ENCODE measurements at places on chromosomes 1 and 21.
A peak's percentile ranks its signal among the peaks of the same experiment; 100 is the strongest.

DNA sequence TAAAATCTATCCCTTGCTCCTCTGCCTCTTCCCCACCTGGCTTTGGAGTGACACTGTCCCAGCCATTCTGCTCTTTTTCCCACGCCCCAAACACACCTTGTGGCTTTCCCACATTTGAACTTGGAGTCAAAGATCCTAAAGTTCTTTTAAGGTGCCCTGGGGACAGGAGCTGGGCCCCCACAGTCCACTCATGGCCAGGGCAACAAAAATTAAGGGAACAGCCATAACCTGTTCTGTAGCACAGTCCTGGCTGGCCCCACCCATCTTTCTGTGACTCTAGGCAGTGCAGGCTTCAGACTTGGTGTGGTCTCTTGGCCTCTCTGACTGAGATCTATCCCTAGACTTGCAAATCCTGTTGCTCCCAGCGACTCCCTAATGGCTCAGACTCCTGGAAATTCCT lies 143.0 kb upstream of the MAGI3 start:
- no peak for DNase-seq

GRCh38 chr21:25997788-25998611 lies 172.6 kb downstream of the APP start:
- no peak for DNase-seq

GRCh38 chr1:108750476-108751181 lies 4.2 kb downstream of the STXBP3 start:
- DNase-seq, result no peak

DNA sequence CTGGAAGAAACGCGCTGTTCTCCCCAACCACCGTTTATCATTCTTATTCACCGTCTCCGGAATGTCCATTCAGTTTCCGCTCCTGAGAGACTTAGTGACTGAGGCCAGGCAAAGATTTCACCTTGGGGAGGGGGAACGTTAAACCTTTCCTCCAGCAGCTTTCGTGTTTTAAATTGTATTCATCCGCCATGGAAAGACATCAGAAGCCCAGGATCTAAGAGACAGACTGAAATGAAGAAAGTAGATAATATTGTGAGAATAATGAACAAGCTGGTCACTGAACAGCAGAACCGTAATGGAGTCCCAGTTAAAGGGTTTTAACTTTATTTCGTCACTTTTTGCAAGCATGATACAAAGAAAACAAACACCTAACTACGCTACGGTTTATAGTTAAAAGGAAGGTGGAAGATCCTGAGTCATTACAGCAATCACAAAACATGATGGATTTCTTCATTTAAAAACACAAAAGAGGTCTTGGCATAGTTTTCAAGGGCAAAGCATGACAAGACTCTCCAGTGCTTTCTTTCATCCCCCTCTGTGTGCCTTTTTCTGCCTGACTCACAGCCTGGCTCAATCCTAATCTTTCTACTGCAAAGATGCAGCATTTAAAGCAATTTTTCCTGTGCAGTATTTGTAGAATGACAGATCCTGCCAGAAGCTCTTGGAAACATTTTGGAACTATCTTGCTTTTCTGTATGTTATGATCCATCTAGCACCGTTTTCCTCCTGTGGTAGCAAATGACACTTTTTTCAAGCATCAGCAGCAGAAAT lies 722 bp upstream of the SLC19A2 start:
- no peak for DNase-seq

DNA sequence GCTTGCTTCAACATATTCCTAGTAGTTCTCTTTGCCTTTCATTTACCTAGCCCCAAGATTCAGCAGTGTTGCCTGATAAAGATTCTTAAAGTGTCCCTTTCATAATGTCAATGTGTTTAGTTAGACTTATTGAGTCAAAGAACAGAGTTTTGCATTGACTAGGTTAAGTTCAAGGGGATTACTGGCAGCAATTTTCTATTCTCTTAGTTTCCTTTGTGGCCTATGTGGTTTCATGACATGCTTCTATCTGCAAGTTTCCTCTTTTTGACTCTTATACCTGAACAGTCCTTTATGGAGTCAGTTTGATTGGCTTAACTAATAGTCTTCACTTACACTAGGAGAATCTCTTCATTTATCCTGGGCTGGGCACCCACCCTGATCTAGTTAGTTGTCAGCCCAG lies 151.3 kb downstream of the ADGRL4 start:
- no peak for DNase-seq

DNA sequence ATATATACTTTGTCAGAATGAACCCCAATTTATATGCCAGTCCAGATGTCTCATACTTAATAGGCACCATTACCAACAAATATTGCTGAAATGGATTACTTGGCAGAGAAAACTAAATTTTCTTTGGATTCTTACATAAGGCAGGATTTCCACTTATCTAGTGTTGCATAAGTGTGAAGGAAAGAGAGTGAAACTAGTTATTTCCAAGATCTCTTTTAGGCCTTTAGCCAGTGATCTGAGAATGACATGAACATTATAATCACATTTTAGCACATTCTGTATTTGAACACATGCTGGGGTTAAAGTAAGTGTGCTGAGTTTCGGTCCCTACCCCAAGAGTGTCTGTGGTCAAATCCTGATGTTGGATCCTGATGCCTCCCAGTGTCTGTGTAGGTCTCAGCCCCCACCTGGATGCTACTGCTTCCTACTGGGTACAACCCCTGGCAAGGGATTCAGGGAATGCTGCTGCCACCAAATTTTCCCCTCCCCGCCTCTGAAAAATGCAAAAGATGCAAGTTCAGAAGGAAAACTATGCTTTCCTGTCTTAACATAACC lies 11.2 kb downstream of the DDAH1 start:
- no peak for DNase-seq

DNA sequence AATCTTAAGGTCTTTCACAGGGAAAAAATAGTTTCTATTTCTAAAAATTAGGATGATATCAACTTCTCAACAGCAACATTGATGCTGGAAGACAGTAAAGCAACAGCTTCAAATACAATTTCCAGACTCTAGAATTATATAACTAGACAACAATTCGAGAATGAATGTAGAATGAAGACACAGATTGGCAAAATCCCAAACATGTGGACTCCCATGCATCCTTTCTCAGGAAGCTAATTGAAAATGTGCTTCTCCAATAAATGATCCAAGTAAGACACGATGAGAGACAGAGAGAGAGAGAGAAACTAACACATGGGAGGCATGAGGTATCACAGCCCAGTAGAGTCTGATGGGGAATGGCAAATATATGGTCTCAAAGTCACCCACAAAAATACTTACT lies 21.5 kb upstream of the SIM2 start:
- no peak for DNase-seq

GRCh38 chr1:233368789-233369130 lies 41.2 kb downstream of the MAP3K21 start:
- no peak for DNase-seq

DNA sequence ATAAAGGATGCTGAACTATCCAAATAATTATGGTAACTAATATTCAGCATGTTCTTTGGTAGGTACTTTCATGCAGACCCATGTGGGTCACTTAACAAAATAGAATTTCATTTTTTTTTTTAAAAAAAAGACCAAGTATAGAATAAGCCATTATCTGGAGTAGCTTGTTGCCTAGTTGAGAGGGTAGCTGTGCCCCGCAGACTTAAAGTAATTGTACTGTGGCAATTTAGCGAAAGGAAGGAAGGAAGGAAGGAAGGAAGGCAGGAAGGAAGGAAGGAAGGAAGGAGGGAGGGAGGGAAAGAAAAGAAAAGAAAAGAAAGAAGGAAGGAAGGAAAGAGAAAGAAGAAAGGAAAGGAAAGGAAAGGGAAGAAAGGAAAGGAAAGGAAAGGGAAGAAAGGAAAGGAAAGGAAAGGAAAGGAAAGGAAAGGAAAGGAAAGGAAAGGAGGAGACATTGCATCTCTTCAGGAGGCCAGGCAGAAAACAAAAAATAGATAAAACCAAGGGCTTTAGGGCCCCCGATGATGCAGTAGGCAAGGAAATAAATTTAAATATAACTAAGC lies 35.3 kb upstream of the C1orf21 start:
- DNase-seq, result no peak

DNA sequence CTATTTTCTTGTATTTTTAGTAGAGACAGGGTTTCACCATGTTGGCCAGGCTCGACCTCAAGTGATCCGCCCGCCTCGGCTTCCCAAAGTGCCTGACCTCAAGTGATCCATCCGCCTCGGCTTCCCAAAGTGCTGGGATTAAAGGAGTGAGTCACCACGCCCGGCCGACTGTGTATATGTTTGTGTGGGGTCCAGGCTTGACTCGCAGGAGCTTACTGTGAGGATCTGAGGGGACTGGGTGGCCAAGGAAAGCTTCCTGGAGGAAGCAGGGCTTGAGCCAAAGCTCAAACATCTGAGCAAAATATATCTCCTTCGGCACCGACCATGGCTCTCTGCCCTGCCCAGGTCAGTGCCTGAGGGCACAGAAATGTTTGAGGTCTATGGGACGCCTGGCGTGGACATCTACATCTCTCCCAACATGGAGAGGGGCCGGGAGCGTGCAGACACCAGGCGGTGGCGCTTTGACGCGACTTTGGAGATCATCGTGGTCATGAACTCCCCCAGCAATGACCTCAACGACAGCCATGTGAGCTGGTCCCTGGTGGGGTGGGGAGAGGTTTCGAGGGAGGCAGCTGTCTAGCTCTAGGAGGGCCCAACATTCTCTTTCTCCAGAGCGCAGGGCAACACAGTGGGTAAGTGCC lies 10.5 kb downstream of the PADI3 start:
- DNase-seq, result no peak

DNA sequence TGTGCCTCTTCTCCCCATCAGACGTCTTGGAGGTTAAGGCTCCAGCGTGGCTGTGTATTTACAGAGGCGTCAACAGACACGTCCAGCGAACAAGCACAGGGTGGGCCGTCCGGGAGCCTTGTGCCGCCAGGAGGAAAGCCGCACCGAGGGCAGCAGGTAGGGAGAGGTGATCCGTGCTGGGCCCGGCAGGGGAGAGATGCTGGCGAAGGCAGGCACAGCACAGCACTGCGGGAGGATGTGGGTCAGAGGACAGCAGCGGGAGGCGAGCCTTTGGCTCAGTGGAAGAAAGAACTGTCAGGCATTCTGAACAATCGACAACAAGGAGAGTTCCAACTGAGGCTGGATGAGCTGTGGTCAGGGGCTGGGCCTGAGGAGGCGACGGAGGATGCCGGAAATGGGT lies 144.1 kb upstream of the TNR start:
- DNase-seq, result no peak

GRCh38 chr1:199273837-199274379 lies 635.1 kb downstream of the PTPRC start:
- DNase-seq, result no peak

DNA sequence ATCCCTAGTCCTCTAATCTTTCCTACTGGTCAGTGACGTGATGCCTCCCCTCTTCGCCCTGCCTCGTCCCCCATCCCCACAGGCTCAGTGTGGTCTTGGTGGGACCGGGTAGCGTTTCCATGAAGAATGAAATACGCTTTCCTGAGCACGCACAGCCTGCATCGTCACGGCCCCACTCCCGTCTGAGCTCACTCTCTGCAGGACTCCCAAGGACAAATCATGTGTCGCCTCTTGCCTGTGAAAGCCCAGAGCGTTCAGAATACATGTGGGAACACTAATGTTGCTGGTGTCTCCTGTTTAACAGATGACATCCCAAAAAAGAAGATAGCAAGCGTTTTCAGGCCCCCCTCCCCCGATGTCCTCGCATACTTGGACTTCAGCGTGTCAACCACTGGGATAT lies 49.2 kb downstream of the S100B start:
- no peak for DNase-seq

DNA sequence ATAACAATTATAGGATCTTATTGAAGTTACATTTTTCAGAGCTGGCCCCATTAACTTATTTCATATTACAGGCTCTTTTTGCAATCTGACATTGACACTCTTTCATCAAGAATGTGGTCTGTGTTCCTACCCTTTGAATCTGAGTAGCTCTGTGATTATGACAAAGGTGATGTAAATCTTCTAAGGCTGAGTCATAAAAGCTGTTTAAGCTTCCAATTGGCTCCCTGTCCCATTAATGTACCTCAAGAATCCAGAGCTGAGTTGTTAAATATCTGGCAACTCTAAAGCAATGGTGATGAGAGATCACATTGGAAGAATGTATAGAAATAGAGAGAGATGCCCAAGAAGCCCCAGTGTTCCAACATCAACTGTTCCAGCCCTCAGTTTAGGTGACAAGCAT lies 178.5 kb upstream of the DEPDC1 start:
- no peak for DNase-seq

DNA sequence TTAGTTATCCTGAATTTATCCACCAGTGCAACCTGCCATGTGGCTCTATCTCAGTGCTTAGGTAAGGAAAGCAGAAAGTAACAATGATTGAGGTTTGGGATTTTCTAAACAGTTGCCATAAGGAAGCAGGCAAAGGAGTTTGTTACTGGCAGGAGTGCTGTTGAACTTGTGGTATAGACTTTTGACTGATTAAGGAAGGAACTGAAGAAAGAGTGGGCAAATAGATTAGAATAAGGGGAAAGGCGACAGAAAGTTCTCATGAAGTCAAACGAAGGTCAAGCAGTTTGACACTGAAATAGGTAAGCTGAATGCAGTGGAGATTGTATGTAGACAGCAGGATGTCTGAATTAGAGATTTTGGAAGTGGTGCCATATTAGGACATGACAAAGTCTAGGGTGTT lies 24.2 kb upstream of the CR2 start:
- no peak for DNase-seq

- no peak for DNase-seq
Observed at GRCh38 chr1:233679030-233679429, 65.1 kb downstream of the KCNK1 start.

- DNase-seq, result no peak
Observed at GRCh38 chr1:191348328-191348727, 809.9 kb upstream of the RGS18 start.

- no peak for DNase-seq
Observed at GRCh38 chr1:224720216-224720615, 104.1 kb downstream of the CNIH3 start.

DNA sequence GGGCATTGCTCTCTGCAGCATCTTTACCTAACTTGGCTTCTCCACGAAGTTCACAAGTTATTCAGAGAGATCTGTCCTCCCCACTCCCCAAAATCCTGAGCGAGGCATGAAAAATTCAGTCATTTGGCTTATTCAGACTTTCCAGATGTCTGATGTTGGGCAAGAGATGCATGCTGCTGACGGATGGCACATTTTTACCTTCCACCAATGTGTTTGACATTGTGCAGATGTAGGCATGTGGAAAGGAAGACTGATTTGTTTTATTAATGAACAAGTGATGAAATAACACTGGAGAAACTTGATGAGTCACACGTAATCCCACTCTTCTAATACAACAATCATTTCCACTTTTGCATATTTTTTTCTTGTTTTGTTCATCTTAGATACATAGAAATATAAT lies 86.7 kb downstream of the C1orf94 start:
- DNase-seq, result no peak

GRCh38 chr1:233897325-233898162 lies 6.9 kb upstream of the SLC35F3 start:
- DNase-seq, result no peak

GRCh38 chr1:52002038-52002917 lies 11.8 kb upstream of the RAB3B start:
- DNase-seq, result peak; percentile 12

- DNase-seq, result no peak
Observed at GRCh38 chr1:46547481-46548383, 3.7 kb downstream of the KNCN start.

Measured in stimulated activated CD8-positive, alpha-beta memory T cell treated with anti-CD3 and anti-CD28 coated beads, Interleukin-12 subunit alpha, Interleukin-12 subunit beta, amount 100 ng/mL, for 1 hour (primary cell).